ENCODE measurements at places on chromosomes 4 and X.

DNA sequence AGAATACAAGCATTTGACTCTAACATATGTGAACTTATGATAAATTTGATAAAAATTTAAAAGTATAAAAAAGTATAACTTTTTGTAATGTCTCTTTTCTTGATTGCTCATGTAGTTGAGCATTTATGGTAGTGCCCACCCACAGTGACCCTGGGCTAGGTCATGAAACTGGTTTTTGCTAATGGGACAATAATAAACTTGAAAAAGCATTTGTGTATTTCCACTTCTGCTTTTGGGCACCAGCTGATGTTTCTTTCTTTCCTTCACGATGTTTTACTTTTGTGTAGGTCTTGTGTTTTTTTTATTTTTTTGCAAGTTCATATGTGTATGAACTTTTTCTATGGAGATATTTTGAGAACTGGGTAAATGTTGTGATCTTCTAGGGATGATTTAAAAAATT lies 313.1 kb downstream of the CBLL2 start:
- no peak for DNase-seq

- DNase-seq = no peak
Observed at GRCh38 chr4:176444741-176445140, 125.0 kb downstream of the SPCS3 start.

- DNase-seq = no peak
Observed at GRCh38 chr4:187046471-187046870, 322.8 kb upstream of the FAT1 start.

- no peak for DNase-seq
Observed at GRCh38 chr4:47355568-47355967, 107.9 kb downstream of the COMMD8 start.

GRCh38 chrX:108025954-108026600 lies 18.8 kb upstream of the VSIG1 start:
- no peak for DNase-seq

DNA sequence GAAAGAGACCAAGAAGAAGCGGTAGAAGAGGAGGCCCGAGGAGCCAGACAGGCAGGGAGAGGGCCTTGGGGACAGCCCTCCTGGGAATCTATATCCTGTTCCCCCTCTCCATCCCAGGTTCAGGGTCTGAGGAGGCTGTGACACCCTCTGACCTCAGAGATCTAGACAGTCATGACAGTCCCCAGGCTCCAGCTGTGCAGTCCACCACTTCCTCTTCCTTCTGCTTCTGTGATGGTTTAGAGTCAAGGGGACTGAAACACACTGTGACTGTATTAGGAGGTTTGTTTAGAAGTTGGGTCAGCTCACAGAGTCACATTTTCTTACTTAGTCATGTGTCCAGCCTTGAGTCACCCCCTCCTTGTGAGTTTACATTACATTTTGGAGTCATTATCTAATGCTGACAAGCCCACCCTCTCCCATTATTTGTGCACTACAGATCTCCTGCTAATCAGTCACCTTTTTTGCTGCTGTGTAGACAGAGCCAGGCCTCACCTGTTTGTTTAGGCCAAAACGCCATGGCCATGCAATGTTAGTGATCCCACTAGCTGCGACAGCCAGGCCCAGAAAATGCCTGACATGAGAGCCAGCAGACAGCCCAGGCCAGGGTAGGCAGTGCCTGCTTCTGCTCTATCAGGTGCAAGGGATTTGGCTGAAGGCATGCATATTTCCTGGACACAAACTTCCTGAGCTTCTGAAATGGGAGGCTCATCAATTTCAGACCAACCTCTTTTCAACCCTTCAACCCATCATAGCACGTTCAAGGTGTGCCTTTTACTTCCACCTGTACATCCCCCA lies 26.0 kb downstream of the MANBA start:
- no peak for DNase-seq
